SK-N-SH (cell line): ENCODE measurements at places on chromosomes 12 and 14.

- no peak for DNase-seq
These were observed 157.4 kb downstream of the KIF26A start for GRCh38 chr14:104295681-104296387.

- peak; percentile 37 for DNase-seq
These were observed 138.8 kb upstream of the WSCD2 start for GRCh38 chr12:107990325-107990724.

- DNase-seq = no peak
These were observed 3.0 kb downstream of the ADGRD1 start for GRCh38 chr12:130956456-130957303.

DNA sequence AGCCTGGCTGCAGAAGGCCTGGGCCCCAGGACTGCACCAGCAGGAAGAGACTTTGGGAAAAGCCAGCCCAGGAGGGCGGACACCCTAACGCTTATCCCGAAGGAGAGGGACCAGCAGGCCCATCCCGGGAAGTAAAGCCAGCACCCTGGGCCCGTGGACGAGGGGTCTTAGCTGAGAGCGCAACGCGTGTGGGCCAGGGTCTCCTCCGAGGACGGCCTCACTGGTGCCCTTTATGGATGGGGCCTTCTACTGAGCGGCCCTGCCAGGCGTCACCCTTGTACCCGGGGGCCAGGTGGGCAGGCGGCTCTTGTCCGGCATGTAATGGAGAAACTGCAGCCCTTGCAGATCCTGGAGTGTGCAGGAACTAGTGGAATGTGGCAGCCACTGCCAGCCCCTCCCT is 14.1 kb downstream of the TEDC1 start:
- DNase-seq = peak; percentile 46

GRCh38 chr12:58242796-58243630 is 301.6 kb downstream of the ATP23 start:
- DNase-seq = no peak

DNA sequence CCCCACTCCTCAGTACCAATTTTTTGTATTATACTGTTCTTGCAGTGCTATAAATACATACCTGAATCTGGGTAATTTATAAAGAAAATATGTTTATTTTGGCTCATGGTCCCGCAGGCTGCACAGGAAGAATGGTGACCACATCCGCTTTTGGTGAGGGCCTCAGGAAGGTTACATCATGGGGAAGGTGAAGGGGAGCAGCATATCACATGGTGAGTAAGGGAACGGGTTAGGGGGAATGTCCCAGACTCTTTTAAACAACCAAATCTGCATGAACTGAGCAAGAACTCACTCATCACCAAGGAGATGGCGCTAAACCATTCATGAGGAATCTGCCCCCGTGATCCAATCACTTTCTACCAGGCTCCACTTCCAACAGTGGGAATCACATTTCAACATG is 40.0 kb downstream of the OSBPL8 start:
- DNase-seq = no peak

GRCh38 chr14:30500222-30500621 is 58.7 kb upstream of the G2E3 start:
- no peak for DNase-seq
